ENCODE measurements at places on chromosomes 7 and 10. TPM values are rescaled to one million over a fixed set of nuclear protein-coding genes. Genes with fewer than 3 reads are reported as not detected.

Gene CYP2C8
- total RNA-seq = 0.09 TPM

Gene MYO3A
- total RNA-seq = not detected

Gene NKX1-2
- not detected for total RNA-seq

Gene URGCP
- 27.6 TPM for total RNA-seq

Gene RPP38
- 19.4 TPM for total RNA-seq

Gene MLXIPL
- not detected for total RNA-seq

Gene OPN4
- total RNA-seq = not detected

Gene C10orf62
- not detected for total RNA-seq

Gene GSTO2
- 1.4 TPM for total RNA-seq

Gene C10orf53
- total RNA-seq = 0.16 TPM
